ENCODE measurements at places on chromosomes 6 and 20.

- no peak for DNase-seq
Observed at GRCh38 chr6:150409576-150410066, 40.8 kb downstream of the IYD start.

DNA sequence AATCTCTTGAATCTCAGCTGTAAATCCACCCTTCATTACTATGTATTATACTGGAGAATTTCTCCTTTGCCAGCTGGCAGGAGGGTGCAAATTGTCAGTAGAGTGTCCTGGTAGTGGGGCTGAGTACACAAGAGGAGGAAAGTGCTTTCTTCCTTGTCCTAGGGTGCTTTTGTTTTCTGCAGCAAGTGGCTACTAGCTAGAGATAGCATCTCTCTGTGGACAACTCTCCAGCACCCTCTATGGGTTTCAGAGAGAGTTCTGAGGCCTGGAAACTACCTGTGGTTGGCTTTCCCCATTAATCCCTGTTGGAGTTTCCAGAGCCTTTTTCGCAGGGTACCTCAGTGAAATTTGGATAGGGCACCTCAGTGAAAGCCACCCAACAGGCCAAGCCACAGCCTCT, 422.5 kb upstream of the RGS17 start:
- DNase-seq: no peak

DNA sequence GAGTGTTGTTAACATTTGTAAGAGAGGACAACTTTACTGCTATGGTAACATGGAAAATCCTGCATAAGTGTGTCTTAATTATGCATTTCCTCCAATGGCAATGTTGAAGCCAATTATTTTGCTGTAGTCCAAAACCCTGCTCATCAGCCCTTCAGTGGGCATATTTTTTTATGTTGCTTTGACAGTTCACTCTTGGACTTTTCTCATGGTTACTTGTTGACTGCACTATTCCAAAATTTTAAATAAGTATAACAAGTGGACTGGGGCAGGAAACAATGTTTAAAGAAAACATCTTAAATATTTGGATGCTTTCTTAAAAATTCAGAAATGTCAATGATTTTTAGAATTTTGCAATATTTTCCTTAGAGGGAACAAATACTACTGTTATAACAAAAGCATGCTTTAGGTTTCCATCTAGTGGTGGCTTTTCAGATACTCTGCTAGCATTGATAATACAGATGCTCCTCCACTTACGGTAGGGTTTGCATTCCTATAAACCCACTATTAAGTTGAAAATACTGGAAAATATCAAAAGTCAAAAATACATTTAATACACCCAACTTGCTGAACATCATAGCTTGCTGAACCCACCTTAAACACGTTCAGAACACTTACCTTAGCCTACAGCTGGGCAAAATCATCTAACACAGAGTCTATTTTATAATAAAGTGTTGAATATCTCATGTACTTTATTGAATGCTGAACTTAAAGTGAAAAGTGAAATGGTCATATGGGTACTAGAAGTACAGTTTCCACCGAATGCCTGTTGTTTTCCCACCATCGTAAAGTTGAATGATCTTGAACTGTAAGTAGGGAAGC, 86.4 kb downstream of the ADGRG6 start:
- DNase-seq: no peak

DNA sequence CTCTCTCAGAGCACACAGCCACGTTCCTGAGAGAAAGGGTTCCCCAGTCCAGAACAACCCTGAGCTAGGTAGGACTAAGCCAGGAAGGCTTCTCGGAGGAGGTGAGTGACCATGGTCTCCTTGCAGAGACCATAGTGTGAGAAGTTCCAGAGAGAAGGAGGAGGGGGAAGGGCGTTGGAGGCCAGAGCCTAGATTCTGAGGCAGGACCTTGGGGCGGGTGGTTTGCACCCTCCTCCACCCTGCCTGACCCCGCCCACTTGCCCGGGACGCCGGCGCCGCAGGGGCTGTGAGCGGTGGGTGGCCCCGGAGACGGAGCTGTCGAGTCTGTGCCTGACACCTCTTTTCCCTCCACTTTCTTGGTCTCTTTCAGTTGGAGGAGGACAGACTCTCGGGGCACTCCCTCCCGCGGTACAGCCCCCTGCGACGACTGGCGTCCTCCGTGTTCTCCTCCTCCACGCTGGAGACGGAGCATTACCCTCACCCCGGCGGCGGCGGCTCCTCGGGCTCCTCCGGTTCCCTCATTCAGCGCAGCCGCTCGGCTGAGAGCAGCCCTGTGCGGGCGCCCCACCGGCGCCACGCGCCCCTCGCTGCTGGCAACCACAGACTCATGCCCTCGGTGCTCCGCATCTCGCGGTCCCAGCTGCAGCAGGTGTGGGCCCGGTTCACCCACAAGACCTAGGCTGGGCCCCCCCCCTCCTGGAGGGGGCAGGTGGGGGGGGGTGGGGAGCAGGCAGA, 26.2 kb downstream of the TTBK1 start:
- no peak for DNase-seq

GRCh38 chr6:123769431-123769830, 34.2 kb upstream of the NKAIN2 start:
- DNase-seq: no peak

DNA sequence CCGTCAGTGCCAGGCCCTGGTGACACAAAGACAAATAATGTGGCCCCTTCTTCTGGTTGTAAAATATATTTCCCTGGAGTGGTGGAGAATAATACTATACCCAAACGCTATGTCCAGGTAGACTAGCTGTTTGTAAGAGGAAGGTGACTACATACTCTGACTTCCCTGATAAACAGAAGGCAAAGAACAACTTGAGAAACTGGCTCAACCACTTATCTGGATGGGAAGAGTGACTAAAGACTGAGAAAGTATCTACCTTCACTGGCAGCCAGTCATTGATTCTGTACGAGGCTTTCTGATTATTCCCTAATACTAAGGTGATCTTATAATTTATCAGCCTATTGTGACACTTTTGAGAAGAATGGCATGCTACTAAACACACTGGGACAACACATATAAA, 569.7 kb downstream of the EPHA7 start:
- no peak for DNase-seq

GRCh38 chr6:94902974-94903628, 674.2 kb upstream of the MANEA start:
- no peak for DNase-seq

DNA sequence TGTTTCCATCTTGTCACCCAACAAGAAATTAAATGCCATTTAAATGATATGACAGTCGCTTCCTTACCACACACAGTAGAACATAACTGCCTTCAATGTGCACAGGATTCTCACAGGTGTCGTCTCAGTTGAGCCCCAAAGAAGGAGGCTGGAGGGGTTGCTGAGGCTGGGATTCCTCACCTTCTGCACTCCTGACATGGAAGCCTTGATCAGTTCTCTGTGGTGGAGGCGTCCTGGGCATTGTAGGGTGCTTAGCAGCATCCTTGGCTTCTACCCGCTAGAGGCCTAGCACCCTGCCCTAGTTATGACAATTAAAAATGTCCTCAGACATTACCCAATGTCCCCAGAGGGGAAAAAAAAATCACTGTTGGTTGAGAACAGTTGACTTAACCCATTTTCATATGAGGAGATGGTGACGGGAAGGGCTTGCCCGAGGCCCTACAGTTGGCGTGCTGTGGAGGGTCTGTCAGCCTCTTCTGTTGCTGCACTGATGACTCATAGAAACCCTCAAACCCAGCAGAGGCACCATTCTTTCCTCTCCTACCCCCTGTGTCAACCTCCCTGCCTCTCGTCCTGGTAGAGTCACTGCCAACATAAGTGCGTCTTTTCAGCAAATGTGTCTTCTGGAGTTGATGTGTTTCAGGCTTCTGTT, 19.3 kb upstream of the ZNF831 start:
- DNase-seq: no peak

GRCh38 chr6:1536526-1537429, 72.9 kb upstream of the FOXC1 start:
- DNase-seq: no peak

DNA sequence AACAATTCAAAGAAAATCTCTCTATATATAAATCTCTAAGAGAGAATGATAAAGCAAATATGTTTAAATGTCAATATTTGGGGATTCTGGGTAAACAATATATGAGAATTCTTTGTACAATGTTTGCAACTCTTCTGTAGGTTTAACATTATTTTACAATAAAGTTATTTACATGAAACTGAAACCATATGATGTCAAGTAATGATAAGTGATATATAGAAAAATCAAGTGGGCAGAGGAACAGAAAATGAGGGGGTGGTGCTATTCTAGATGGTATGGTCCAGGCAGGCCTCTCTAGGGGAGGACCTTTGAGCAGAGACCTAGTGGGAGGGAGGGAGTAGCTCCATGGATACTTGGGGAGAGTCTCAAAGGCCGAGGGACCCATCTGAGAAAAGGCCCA, 16.4 kb upstream of the SCRT2 start:
- DNase-seq: no peak

- no peak for DNase-seq
Observed at GRCh38 chr6:109448615-109449014, 7.0 kb downstream of the MICAL1 start.

GRCh38 chr6:87905101-87905641, 142.5 kb upstream of the SPACA1 start:
- DNase-seq: no peak

DNA sequence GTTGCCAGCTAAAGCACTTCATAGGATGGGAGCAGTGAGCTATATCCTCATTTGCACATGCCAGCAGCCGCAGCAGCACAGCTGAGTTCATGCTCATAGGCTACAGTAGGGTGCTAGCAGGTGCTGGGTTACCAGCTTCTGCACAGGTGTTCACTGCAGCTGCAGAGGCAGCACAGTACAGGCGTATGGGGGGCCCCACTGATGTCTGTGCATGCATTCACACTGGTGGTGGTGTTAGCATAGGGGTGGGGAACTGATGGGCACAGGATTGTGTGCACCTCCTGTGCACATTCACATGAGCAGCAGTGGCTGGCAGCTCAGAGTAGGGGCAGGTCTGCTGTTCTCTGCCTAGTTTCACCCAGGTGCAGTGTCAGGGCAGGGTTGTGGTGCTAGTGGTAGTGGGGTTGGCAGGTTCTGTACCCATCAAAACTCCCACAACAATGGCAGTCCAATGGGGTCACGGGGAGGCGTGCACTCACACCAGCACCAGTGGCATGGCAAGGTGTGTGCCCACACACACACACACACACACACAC, 58.9 kb upstream of the IRAK1BP1 start:
- DNase-seq: no peak
